ENCODE measurements at places on chromosomes 7 and 10. TPM values are rescaled to one million over a fixed set of nuclear protein-coding genes. Genes with fewer than 3 reads are reported as not detected.

Gene IKZF1
- total RNA-seq: 36.8 TPM

Gene GAD2
- total RNA-seq: not detected

- DNase-seq: no peak
Measured at GRCh38 chr7:74598558-74598957, 59.0 kb upstream of the GTF2I start.

DNA sequence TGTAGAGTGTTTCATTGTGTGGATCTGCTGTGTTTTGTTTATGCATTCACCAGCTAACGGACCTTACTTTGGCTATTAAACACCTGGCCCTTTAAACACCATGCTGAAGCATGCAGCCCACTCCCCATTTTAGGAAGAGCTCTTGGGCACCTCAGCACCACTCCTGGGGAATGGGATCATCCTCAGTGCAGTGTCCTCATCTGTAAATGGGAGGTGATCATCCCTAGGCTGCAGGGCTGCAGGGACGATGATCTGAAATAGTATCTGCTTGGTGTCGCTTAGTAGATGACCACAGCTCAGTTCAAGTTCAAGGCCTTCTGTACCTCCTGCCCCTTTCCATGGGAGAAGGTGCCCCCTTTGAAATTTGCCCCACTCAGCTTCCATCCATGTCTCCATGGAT, 229.9 kb downstream of the TCF7L2 start:
- DNase-seq: no peak

- no peak for DNase-seq
Measured at GRCh38 chr10:93751124-93751523, 6.6 kb upstream of the LGI1 start.

GRCh38 chr7:152395112-152395511, 40.7 kb downstream of the KMT2C start:
- no peak for DNase-seq

Gene CTBP2
- 111 TPM for total RNA-seq

GRCh38 chr10:129693382-129693781, 226.3 kb downstream of the MGMT start:
- DNase-seq: no peak

Gene AGAP5
- total RNA-seq: 9.9 TPM

GRCh38 chr10:110774069-110775019, 97.4 kb upstream of the PDCD4 start:
- no peak for DNase-seq

Gene ODAD2
- total RNA-seq: 0.44 TPM

All from kidney (tissue), 22 donors.